ENCODE measurements at places on chromosomes 1 and 21.
A peak's percentile ranks its signal among the peaks of the same experiment; 100 is the strongest.

DNA sequence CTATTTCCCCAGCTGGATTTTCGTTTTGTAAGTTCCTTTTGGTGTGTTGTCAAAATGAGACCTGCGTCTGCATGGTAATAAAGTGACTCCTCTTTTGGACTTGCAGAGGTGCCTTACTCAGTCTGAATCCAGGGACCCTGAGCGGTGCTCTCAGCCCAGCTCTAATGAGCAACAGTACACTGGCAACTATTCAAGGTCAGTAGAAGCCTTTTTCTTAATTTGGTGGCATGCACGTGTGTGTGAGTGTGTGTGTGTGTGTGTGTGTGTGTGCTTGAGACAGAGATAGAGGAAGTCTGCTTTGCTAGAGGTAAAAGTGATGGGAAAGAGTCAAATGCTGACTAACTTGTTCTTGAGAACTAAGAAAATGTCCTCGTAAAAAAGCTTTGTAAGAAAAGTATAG lies 105.4 kb downstream of the CD247 start:
- DNase-seq = no peak

- no peak for DNase-seq
Observed at GRCh38 chr1:12479311-12479710, 138.7 kb downstream of the DHRS3 start.

DNA sequence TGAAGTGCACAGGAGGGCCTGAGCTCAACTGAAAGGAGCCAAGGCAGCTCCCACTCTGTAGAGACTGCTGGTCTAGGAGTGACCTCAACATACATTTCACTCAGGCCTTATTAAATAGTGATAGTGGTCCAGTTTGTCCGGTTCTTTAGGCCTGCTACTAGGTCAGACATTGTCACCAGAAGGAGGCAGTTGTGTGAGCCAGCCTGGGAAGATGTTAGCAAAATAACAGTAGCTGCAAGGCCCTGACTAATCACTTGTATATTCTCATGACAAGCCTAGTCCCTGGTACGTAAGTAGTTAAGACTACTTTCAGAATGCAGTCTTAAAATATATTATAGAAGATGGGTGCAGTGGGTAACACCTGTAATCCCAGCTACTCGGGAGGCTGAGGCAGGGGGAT lies 264.0 kb upstream of the CAMK1G start:
- no peak for DNase-seq

GRCh38 chr1:30474818-30475200 lies 248.6 kb downstream of the MATN1 start:
- DNase-seq = no peak

GRCh38 chr1:45407629-45408287 lies 67.5 kb upstream of the MUTYH start:
- DNase-seq = no peak

DNA sequence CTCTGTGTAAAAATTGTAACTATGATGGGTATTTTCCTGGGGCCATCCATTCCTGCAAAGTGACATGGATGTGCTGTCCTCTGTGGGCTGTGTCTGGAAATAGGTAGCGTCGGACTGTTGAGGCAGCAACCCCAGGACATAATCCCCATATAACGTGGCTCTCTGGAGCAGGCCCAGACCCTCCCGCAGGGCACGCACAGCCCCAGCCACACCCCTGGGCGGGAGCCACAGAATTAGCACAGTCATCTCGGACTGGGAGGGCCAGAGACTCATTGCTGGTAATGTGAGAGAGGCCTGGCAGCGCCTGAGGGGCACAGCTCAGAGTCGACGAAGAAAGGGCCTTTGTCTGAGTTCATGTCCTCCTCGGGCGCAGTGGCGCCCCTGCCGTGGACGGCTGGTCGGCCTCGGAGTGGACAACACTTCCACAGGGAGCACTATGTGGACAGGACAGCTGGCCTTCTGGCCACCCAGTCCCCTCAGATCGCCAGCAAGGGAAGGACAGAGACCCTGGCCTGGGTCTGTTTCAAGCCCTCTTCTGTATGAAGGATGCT lies 20.1 kb downstream of the SIM2 start:
- DNase-seq = no peak

DNA sequence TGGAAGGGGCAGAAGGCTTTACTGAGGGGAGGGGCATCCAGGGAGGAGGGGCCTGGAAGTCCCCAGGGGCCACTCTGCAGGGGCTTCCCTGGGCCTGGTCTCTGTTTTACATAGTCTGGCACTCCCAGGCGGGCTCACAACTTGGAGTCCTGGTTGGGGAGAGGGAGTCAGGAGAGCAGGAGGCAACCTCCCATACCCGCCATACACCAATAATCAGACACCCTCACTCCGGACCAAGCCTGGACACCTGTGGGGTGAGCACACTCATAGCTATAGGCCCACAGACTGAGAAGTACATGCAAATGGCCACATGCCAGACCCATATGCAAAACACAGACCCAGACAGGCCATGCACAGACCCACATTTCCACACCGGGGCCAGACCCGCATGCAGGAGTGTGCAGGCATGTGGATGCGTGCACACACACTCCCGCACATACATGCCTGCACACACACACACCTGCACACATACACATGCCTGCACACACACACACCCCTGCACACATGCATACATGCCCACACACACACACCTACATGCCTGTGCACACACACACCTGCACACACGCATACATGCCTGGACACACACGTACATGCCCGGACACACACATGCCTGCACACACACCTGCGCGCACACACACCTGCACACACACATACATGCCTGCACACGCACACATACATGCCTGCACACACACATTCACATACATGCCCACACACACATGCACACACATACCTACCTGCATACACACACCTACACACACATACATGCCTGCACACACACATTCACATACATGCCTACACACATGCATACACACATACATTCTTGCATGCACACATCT lies 89.5 kb upstream of the RUNX3 start:
- DNase-seq = no peak

DNA sequence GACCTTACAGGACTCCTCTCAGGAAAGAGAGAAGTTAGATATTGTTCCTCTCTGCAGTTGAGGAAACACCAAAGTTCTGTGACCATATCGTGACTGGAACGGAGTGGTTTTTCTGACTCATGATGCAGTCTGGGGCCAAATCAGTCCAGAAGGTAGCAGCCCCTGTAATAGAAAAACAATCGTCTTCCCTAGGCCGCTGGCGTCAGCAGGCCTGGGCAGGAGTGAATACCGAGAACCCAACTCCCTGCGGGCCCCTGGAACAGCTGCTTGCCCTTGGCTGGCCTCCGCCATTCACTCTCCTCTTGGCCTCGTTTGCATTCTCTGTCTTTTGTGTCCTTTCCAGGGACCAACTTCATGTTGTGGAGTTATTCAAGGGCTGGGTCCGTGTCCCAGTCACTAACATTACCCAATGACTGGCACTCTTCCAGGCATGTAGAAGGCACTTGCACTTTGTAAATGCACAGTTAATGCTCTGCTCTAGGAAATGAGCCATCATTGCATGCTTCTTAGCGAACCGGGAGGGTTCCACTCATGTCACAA lies 10.9 kb upstream of the CD101 start:
- no peak for DNase-seq

DNA sequence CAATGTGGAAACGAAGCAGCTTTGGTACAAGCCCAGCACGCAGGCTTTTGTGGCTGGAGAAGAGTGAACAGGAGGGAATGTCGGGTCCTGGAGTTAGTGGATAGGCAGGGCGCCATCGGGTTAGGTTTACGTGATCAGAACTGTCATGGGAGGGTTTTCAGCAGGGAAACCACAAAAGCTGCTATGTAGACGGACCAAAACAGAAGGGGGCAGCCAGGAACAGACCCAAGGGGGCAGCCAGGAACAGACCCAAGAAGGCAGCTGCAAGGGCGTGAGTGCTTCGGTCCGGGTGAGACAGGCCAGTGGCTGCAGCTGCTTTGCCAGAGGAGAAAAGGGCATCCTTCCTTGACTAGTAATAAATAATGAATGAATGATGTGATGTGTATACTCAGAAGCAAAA lies 77.5 kb upstream of the KIF1B start:
- no peak for DNase-seq

DNA sequence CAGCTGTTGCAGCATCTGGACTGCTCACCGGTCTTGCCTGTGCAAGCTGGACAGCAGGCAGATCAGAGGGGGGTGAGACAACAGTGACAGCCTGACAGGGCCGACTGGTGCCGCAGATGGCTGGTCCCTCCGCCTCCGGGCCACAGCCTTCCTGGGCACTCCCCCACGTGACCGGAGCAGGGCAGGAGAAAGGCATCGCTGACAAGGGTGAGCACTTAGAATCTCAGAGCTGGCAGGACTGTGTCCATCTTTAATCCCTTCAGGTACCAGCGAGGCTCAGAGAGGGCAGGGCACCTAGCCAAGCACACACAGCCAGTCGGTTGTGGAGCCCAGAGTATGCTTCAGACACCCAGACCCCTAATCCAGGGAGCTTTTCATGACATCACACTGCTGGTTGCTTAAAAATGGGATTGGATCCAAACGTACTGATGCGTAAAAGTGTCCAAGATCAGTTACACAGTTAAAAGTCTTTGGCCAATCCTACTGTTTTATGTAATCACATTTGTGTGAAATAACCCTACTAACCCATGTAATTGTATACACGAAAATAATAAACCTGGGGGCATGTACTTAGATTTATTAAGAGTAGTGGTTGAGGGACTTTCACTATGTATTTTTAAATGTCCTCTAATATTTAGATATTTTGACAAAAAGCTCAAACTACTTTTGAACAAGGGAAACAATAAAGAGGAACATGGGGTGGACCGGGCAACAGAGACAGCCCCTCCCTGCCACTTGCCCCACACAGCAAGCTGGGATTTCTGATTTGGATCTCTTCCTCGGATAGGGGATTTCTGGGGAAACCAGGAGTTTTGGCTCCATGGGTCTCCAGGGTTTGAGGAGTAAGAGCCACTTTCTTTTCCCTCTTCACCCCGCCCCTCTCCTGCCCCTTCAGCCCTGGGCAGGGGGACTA lies 758 bp upstream of the CNTN2 start:
- DNase-seq = no peak

DNA sequence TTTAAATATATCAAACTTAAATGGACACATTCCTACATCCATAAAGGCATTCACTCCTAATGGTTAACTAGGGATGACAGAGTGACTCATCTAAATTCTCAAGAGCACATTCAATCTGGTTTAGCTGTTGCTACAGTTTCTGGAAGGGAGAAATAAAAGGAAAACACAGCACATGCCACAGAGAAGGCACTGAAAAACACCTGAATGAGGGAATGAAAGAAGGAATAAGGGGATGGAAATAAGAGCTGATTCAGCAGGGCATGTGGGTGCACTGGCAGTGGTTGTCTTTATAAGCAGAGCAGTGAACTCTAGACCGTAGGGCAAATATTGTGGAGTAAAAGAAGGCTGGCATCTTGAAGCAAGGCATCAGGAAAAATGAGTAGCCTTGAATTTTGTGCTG lies 79.3 kb downstream of the LHX4 start:
- no peak for DNase-seq

DNA sequence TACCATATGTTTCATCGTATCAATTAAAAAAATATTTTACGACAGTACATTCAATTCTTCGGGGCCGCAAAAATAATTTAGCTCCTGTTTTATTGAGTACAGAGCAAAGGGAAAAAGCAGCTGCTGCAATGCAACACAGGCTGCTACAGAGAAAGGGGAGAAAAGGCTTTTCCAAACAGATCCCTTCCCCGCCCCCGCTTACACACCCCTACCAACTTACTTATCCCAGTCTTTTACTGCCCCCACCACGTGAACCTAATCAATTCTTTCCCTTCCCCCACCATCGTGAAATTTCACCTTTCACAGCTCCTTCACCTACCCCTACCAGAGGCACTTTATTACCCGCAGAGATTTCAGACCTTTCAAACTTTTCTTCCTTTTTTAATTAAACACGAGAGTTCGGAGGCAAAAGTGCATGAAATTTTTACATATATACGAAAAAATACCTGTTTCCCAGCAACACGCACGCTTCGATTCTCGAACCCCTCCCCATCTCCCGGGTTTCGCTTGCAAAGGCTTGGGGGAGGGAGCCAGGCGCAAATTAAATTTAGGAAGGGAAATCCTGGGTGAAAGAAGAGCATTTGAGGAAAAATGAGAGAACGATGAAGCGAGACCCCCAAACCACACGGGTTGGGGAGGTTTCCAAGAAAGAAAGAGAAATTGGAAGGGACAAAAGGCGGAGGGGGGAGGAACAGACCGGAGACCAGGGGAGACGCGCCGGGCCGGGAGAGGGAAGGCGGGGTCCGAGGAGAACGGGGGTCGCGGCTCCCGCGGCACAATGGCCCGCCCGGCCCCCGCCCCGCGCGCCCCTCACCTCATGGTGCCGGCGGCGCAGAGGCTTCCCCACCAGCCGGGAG lies 823 bp downstream of the ENAH start:
- no peak for DNase-seq

GRCh38 chr1:212553676-212554075 lies 54.9 kb upstream of the ATF3 start:
- no peak for DNase-seq

GRCh38 chr1:66773227-66773626 lies 21.0 kb downstream of the DYNLT5 start:
- no peak for DNase-seq

- no peak for DNase-seq
Observed at GRCh38 chr21:16055014-16055413, 325.2 kb downstream of the USP25 start.

DNA sequence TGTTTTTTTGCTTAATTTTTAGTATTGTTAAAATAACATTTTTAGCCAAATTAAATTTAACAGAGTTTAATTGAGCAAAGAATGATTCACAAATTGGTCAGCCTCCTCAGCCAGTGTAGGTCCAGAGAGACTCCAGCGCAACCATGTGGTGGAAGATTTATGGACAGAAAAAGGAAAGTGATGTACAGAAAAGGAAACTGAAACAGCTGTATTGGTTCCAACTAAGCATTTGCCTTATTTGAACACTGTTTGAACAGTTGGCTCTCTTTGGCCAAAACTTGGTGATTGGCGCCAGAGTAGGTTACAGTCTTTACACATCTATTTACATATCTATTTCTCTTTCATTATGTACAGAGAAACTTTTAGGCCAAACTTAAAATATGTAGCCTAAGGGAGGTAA lies 19.4 kb downstream of the RPS6KC1 start:
- peak; percentile 25 for DNase-seq

DNA sequence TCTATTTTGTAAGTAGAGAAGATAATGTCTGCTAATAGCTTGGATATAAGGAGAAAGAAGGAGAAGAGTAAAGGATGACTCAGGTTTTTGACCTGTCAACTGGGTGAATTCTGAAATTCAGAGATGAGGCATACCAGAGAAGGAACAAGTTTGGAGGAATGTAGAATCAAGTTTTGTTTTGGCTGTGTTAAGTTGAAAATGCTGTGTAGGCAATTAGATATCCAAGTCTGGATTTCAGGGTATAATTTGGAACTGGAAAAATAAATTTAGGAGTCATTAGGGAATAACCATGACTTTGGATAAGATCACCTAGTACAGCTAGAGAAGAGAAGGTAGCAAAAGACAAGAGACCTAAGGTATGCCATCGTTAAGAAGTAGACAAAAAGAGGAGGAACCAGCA lies 22.4 kb upstream of the GNG4 start:
- no peak for DNase-seq

DNA sequence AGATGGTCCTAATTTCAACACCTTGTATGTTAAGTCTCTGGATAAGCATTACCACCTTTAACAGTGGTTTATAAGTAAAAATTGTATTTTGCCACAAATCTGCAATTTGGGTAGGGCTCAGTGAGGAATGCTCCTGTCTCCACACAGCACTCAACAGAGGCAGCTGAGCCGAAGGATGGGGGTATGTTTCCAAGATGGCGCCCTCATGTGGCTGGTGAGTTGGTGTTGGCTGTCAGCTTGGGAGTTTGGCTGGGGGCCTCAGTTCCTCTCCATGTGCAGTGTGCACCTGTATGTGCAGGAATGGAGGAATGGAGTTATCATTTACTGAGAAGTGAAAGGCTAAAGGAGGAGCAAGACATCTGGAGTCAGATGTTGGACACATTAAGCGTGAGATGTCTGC lies 136.8 kb downstream of the GABPA start:
- peak; percentile 9 for DNase-seq
